ENCODE measurements at places on chromosomes 3 and 15.

DNA sequence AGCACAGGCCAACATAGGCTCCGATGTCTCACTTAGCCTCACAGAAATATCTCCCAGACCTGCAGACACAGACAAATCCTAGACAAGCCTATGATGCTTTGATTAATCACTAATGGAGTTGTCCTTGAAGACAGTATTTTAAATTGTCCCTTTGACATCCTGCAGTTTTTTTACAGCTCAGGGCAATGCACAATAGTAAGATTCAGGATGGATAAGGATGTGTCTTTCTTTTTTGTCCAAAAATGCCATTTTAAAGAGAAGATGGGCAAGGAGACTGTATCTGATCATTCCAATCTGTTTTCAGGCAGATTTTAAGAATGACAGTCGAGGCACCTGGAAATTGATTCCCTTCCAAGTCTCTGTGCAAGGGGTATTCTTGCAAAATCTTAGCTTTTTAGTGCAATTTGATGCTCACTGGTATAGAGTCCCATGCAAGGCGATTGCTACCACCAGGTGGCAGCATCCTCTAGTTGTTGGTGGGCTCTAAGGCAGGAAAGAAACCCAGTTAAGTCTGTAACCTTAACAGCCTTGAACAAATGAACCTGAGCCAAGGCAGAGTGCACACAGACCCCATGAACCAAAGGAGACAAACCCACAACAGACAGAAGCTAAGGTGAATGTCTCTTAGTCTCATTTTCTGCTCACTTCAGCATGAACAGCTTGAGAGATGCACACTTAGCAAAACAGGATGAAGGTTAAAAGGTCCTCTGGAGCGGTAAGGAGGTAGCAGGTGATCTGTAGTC is 51.2 kb upstream of the MINAR1 start:
- DNase-seq = peak; percentile 64

DNA sequence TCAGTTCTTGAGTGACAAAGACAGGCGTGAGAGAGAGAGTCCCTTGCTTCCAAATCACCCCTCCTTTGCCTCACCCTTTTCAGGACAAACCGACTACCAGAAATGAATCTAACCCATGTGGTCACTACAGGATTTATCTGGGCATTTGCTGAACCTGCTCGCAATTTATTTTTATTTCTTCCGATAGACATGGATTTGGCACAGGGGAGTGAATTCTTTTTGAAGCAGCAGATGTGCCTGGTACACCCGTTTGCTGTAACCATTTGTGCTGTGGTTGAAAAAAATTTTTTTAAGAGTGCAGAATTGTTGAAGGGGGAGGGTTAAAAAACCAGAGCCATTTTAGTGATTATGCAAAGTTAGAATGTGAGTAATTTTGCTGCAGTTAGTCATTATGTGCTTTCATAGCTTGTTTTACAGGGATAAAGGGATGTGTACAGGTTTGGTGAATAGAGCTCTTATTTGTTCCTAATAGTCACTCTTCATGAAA is 442.0 kb downstream of the LPP start:
- no peak for DNase-seq

DNA sequence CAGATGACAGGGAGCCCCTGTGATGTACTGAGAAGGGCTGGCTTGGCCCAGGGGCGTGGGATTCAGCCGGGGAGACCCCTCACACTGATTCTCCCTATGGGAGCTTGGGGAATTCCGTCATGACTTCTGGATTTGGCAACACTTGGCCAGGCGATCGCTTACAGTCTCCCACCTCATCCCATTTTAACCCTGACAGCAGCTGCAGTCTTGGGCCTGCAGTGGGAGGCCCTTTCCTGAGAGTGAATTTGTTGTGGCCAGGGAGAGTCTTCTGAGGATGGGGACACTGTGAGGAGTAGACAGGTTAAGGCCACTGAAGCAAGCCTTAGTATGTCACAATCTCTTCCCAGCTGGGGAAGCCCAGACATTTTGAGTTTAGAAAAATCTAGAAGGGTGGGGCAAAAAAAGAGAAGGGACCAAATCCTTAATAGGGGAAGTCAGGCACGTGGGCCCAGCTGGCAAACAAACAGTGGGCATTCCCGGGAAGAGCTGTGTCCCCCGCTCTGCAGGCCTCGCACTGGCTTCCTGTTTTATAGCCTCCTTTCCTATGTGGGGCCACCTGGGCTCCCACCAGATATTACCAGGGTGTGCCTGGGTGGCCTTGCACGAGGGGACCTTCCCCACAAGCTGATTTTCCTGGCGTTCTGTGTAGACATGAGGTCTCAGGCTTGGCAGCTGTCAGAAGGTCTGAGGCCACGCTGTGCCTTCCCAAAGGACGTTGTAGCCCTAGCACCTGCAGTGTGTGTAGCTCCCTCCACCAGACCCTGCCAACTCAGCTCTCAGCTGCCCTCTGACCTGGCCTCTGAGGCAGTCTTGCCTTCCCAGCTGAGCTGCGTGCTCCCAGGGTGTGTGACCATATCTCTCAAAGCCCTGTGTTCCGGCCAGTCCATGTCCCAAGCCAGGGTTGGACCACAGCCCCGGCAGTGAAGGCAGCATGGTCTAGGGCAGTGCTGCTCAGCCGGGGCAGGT is 64.5 kb downstream of the FEM1B start:
- no peak for DNase-seq

- no peak for DNase-seq
Observed at GRCh38 chr3:35970793-35971192, 331.5 kb downstream of the ARPP21 start.

GRCh38 chr15:94135486-94136147 is 95.7 kb upstream of the MCTP2 start:
- DNase-seq = no peak

DNA sequence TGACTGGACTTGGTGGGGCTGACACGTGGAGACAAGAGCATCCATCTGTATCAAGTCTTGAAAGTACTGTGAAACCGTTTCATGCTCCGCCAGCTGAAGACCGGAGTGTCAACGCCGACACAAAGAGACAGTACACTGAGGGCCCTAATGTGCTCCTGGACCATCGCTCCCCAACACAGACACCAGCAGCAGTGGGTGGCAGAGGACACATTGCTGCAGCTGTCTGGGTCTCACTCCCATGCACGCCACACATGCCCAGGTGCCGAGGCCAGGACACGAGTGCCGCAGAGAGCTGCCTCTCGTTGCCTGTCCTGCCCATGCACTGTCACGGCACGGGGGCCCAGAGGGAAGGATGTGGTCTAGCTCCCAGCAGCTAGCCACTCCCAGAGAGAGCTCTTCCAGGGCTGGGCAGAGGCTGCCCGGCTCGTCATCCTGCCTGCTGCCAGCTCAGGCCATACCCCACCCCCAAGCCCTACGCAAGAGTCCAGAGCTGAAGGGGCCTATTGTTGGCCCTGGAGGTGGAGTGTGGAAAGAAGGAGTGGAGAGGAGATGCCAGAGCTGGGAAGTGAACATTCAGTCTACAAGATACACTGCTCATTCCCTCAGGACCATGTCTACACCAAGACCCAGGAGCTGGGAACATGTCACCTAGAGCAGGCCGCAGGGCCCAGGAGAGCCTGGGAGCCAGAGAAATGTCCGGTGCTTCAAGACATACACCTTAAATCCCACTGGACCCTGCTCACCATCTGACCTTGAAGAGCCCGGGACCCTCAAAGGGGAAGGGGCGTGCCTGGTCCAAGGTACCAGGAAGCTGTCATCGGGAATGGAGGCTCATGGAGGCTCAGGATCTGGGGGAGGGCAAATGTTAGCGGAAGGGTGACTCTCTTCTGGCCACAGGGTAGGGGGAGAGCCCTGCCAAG is 7.7 kb downstream of the TNK2 start:
- no peak for DNase-seq

DNA sequence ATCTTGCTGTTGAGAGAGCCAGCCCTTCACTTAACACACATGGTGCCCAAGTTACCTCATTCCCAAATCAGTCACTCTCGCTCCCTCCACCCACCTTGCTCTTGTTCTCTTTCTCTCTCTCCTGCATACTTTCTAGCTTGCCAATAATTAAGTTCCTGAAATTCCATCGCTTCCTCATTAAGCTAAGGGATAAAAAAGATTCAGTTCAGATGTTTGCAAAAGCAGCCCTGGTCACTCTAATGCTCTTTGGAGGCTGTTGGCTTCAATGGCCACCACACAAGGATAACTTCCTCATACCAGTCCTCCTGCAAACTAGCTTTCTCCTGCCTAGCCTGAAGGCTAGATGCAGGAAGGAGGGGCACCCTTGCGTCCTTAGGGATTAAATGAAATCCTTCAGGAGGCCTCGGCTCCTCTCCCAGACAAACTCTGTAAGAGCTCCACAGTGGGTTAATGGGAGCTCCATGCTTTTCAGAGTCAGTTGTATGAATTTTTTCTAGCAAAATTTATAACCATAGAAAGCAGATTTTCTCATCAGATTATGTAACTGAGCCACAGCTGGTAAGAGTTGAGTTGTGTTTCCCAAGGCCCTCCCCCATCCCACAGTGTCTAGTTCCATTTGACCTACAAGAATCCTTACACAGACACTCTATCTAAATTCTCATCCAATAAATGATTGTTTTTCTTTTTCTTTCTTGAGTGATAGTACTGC is 176.6 kb upstream of the TRIM42 start:
- DNase-seq = no peak

- DNase-seq = no peak
Observed at GRCh38 chr3:187963677-187964385, 190.1 kb upstream of the LPP start.

- no peak for DNase-seq
Observed at GRCh38 chr3:81033684-81034083, 727.8 kb downstream of the GBE1 start.

- DNase-seq = no peak
Observed at GRCh38 chr3:73433079-73433478, 191.7 kb downstream of the PDZRN3 start.

DNA sequence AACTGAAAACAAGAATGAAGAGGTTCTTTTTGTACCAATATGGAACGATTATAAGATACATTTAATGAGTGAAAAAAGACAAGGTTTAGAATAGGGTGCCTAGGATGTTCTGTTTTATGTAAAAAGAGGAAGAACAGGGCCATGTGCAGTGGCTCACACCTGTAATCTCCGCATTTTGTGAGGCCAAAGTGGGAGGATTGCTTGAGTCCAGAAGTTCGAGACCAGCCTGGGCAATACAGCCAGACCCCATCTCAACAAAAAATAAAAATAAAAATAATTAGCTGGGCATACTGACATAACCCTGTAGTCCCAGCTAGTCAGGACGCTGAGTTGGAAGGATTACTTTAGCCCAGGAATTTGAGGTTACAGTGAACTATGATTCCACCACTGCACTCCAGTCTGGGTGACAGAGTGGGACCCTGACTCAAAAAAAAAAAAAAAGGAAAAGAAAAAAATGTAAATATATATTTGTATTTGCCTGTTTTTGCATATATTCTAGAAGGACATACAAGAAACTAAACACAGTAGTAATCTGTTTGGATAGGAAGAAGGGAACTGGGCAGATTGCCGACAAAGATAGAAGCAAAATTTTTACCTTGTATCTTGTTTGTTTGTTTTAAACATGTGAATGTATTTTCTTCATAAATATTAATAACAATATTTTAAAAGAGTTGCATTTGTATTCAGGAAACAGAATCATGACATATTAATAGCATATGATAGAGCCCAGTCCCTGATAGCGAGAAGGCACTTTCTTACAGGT is 174.3 kb downstream of the SOX2 start:
- DNase-seq = no peak

- no peak for DNase-seq
Observed at GRCh38 chr3:71710906-71711494, 14.2 kb downstream of the EIF4E3 start.

DNA sequence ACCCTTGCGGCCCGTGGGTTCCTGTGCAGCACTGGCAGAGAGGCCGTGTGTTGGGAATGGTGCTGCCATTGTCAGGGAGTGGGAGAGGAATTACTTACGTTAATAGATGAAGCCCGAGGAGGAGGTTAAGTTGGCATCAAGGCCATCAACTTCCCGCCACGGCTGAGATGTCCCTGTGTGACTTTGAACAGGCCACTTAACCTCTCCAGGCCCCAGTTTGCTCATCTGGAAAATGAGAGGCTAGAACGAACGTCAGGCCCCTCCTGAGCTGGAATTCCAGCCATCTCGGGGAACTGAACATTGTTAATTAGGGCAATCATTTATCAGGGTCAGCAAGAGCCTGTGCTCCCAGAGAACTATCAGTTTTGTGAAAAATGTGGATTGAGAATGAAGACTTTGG is 91.4 kb upstream of the MYZAP start:
- DNase-seq = no peak

GRCh38 chr3:35864871-35865270 is 225.5 kb downstream of the ARPP21 start:
- no peak for DNase-seq

GRCh38 chr3:16056217-16056616 is 118.3 kb upstream of the GALNT15 start:
- DNase-seq = no peak

GRCh38 chr15:41984622-41985021 is 12.3 kb upstream of the EHD4 start:
- DNase-seq = no peak

DNA sequence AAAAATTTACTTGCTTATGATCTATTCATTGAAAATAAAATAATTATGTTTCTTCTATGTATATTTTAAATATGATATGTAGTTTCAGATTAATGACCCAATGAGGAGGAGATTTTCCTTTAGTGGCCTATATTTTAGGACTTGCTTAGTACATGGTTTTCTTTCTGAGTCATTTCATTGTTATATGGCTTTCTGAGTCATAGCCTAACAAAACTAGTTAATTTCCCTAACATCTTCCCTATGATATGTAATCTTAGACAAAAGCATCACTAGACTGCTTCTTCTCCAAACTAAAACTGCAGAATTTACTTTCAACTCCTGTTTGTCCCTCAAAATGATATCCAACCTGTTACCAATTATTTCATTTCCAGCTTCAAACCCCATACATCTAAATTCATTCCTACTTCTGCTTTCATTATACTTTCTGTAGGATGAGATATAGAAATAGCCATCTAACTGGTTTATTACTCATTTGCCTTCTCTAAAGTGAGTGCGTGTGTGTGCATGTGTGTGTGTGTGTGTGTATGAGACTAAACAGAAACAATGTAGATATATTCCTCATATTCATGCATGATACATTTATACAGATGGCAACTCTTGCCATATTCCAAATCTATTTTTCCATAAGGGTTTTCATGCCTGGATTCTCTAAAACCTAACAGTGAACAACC is 915.0 kb upstream of the GBE1 start:
- DNase-seq = no peak

DNA sequence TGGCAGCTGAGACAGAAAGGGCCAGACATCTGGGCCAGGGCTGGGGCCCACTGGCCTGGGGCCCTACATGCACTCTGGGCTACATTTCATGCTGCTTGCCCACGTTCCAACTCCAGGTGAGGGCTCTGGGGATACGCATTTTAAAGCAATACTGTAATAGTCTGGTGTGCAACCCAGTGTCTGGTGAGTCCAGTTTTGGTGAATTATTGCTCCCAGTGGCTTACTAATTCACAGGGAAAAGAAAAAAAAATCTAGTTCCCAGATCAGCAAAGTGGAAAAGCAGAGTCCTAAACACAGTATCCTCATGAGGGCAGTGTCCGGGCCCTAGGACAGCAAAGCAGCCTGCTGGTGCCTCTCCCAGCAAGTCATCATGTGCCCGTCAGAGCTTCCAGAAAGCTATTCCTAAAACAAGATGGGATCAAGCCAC is 82.4 kb downstream of the CCNL1 start:
- DNase-seq = no peak

Data from muscle of arm (tissue), 14 donors.